ENCODE measurements at places on chromosomes 7 and 10.

DNA sequence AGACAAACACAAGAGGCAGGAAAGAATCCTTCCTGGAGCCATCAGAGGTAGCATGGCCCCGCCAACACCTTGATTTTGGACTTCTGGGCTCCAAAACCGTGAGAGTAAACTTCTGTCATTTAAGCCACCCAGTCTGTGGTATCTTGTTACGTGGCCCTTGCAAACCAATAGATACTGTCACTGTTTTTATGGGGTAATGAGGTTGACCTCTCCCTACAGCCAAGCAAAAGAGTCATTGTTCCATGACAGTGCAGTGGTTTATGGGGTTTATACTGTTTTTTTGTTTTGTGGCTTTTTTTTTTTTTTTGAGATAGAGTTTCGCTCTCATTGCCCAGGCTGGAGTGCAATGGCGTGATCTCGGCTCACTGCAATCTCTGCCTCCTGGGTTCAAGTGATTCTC, 32.8 kb downstream of the KIAA1549 start:
- no peak for DNase-seq

GRCh38 chr10:68333058-68333395, 299 bp upstream of the PBLD start:
- DNase-seq = no peak

GRCh38 chr10:4067931-4068561, 283.0 kb upstream of the KLF6 start:
- DNase-seq = no peak

GRCh38 chr7:117800841-117801240, 72.4 kb downstream of the CTTNBP2 start:
- DNase-seq = no peak

- no peak for DNase-seq
Observed at GRCh38 chr10:7937315-7937945, 117.1 kb upstream of the GATA3 start.

GRCh38 chr7:41544241-41544640, 158.6 kb downstream of the INHBA start:
- DNase-seq = no peak
